ENCODE measurements at places on chromosomes 16 and 17.

DNA sequence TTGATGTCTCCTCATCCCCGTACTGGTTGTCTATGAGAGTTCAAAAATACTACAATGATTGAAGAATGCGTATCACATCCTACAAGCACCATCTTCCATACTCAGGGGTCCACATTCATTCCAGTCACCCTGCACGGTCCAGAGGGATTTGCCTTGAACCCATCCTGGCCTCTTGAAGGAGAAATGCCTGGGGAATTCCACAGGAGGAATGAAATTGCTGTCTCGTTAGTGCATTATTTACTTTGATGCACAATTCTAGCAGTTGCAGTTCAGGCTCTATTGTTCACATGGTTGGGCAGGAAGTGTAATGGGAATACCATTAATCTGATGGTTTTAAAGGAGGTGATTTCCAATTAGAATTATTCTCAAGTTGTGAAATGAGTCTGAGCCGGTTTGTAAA, 369.1 kb upstream of the XYLT1 start:
- no peak for DNase-seq

GRCh38 chr17:34219405-34219804, 35.7 kb upstream of the CCL2 start:
- no peak for DNase-seq

DNA sequence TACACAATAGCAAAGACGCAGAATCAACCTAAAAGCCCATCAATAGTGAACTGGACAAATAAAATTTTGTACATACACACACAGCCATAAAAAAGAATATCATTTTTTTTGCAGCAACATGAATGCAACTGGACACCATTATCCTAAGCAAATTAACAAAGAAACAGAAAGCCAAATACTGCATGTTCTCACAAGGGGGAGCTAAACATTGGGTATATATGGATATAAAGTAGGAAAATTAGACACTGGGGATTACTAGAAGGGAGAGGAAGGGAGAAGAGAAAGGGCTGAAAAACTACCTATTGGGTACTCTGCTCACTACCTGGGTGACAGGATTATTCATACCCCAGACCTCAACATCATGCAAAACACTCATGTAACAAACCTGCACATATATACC, 28.2 kb downstream of the ADAMTS18 start:
- no peak for DNase-seq

GRCh38 chr17:20800146-20800545, 220.6 kb downstream of the CDRT15L2 start:
- DNase-seq: no peak

- DNase-seq: no peak
Observed at GRCh38 chr17:49850218-49850610, 2.3 kb upstream of the TAC4 start.

DNA sequence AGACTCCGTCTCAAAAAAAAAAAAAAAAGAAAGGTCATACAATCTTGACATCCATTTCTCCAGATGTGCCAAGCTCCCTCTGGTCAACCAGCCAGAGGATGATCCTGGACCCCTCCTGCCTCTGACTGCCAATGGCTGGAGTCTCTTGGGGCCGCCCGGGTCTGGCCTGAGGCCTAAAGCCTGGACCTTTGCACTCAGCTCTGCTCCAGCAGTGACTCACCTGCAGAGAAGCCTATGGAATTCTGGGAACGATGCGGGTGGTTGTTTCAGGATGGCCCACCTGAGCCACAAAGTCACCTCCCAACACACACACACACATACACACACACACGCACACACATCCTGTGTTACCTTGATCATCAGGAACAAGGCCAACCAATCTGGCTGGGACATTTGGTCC, 64.0 kb upstream of the DNAH17 start:
- no peak for DNase-seq

GRCh38 chr17:21539146-21539545, 153.2 kb upstream of the KCNJ18 start:
- no peak for DNase-seq

GRCh38 chr17:70320673-70321345, 151.5 kb downstream of the KCNJ2 start:
- DNase-seq: no peak

GRCh38 chr16:27377666-27378485, 24.1 kb upstream of the IL21R start:
- no peak for DNase-seq
